NCI-H2107 (cell line): ENCODE measurements at places on chromosomes 13 and 19.

- no peak for DNase-seq
These were observed 2.7 kb upstream of the ACP5 start for GRCh38 chr19:11580116-11580515.

- DNase-seq: no peak
These were observed 10.5 kb upstream of the TINCR start for GRCh38 chr19:5578097-5578846.

GRCh38 chr13:112171570-112171965, 104.6 kb downstream of the SOX1 start:
- no peak for DNase-seq

GRCh38 chr19:9885077-9885552, 50.0 kb downstream of the PIN1 start:
- DNase-seq: no peak

DNA sequence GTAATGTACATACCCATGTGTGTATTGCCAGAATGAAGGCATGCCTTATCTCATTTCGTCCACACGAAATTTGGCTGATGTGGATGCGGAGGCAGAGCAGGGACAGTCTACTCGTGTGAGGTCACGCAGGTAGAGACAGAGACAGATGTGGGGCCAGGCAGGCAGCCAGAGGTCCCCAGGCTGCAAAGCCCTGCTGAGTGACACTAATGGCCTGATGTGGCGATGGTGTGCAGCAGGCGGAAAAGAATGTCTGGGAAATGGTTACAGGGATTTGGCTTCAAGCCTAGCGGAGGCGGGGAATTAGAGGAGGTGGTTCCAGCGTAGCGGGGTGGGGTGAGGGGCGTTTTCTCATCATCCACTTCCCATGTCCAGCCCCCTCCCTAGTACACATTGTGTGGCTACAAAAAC, 4.2 kb upstream of the IZUMO2 start:
- peak; percentile 9 for DNase-seq

DNA sequence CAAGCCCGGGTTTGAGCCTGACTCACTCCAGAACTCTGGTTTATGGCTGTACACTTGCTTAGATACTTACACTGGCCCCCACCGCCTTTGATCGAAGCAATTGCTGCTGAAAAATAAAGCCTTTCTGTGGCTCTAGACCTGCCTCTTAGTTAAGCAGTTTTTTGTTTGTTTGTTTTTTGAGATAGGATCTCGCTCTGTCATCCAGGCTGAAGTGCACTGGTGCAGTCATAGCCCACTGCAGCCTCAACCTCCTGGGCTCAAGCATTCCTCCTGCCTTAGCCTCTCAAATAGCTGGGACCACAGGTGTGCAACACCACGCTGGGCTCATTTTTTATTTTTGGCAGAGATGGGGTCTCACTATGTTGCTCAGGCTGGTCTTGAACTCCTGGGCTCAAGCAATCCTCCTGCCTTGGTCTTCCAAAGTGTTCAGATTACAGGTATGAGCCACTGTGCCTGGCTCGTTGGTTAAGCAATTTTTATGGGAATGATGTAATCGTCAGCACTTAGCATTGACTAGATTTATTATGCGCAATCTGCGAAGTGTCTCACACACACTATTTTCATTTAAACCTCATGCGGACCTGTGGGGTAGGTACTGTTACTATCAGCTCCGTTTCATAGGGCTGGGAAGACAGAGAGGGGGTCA, 22.2 kb downstream of the PPP2R1A start:
- DNase-seq: no peak

- DNase-seq: no peak
These were observed 110.5 kb upstream of the SLITRK1 start for GRCh38 chr13:83992566-83993358.

DNA sequence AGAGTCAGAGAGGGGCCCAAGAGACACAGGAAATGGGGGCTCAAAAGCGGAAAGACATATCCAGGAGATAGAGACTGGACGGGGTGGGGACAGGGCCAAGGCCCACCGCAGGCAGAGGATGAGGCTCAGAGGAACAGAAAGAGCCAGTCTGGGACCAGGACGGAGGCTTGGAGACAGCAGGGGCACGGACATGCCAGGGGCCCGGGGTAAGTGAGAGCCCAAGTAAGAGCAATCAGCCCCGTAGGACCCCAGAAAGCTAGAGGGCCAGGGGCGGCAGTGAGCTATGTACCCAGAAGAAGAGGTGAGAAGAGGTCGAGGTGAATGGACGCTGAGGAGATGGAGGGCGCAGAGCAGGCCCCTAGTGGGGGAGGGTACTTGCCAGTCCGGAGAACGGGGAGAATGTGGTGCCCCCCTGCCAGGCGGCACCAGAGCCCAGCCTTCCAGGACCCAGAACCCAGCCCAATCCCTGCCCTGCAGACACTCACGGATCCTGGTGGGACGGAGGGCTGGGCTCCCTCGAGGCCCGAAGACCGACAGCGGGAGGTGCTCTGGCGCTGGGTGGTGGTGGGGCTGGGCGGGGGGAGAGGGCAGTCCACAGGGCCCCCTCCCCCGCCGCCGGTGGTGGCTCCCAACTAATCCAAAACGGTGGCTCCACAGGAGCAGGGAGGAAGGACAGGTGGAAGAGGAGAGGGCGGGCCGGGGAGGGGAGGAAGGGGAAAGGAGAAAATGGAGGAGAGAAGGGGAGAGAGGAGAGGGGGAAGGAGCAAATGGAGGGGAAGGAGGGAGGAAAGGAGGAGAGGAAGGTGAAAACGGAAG, 1.0 kb downstream of the GRIK5 start:
- no peak for DNase-seq

GRCh38 chr19:46115396-46116106, 8.9 kb downstream of the IGFL3 start:
- DNase-seq: peak; percentile 13

DNA sequence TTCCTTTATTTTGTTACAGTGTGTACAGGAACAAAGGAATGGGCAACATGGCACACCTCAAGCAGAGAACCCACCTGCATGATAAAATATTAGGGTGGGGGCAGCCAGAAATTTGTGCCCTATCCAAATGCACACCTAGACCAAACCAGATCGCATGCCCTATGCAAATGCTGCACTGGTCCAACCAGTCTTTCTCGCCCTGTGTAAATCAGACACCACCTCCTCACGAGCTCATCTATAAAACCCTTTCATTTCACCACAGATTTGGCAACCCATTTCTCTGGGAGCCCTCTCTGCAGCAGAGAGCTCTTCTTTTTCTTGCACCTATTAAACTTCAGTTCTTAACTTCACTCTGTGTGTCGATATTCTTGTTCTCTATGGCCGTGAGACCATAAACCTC, 1559.2 kb downstream of the SLITRK1 start:
- DNase-seq: no peak

DNA sequence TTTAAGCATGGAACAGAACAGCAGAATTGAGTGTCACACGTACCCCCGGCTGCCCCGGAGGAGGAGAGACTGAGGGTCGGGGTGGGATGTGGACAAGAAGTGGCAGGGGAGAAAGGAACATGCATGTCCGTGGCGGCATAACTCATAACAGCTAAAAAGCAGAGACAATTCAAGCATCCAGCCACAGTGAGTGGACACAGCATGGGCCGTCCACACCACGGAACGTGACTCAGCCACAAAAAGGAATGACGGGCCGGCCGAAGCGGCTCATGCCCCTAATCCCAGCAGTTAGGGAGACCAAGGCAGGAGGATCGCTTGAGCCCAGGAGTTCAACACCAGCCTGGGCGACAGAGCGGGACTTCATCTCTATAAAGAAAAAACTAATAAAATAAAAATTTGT, 7.6 kb downstream of the DOHH start:
- DNase-seq: no peak

- no peak for DNase-seq
These were observed 657.4 kb upstream of the ATXN8OS start for GRCh38 chr13:69450245-69450644.

- DNase-seq: no peak
These were observed 478 bp downstream of the CLC start for GRCh38 chr19:39737351-39737750.

GRCh38 chr13:34391076-34391475, 551.0 kb upstream of the NBEA start:
- DNase-seq: no peak

- DNase-seq: no peak
These were observed 134.3 kb upstream of the SLITRK5 start for GRCh38 chr13:87536899-87537298.
